ENCODE measurements at places on chromosomes 12 and 14.

- DNase-seq, result no peak
Measured at GRCh38 chr14:106185837-106186233, 659.5 kb downstream of the TMEM121 start.

DNA sequence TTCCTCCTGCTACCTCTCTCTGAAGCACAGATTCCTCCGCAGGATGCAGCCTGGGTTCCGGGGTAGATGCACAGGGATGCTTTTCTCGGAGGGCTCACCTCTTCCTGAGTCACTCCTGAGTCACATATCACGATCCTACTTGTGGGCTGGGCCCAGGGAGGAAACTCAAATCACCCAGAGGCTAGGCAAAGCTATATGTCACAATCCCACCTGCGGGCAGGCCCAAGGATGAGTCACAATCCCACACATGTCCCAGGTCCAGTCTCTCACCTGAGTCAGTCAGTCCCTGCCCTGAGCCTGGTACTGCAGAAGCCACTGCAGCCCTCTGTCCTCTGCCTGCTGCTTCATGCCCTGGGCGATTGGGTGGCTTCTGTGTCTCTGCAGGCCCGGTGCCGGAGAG lies 149.0 kb upstream of the GSC start:
- DNase-seq, result no peak

- no peak for DNase-seq
Measured at GRCh38 chr12:26971963-26972362, 33.7 kb downstream of the FGFR1OP2 start.

GRCh38 chr12:76614364-76614763 lies 54.8 kb upstream of the OSBPL8 start:
- no peak for DNase-seq

- DNase-seq, result no peak
Measured at GRCh38 chr12:98127854-98128253, 387.5 kb upstream of the TMPO start.

DNA sequence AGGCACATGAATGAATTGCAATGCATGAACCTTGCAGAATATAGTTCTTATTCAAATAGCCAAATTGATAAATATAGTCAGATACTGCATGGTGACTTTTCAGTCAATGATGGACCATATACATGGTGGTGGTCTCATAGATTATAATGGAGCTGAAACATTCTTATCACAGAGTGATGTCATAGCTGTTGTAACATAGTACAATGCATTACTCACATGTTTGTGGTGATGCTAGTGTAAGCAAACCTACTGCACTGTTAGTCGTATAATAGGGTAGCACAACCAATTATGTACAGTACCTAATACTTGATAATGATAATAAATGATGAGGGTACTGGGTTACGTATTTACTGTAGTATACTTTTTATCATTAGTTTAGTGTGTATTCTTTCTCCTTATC lies 280.3 kb downstream of the BCAT1 start:
- DNase-seq, result no peak

DNA sequence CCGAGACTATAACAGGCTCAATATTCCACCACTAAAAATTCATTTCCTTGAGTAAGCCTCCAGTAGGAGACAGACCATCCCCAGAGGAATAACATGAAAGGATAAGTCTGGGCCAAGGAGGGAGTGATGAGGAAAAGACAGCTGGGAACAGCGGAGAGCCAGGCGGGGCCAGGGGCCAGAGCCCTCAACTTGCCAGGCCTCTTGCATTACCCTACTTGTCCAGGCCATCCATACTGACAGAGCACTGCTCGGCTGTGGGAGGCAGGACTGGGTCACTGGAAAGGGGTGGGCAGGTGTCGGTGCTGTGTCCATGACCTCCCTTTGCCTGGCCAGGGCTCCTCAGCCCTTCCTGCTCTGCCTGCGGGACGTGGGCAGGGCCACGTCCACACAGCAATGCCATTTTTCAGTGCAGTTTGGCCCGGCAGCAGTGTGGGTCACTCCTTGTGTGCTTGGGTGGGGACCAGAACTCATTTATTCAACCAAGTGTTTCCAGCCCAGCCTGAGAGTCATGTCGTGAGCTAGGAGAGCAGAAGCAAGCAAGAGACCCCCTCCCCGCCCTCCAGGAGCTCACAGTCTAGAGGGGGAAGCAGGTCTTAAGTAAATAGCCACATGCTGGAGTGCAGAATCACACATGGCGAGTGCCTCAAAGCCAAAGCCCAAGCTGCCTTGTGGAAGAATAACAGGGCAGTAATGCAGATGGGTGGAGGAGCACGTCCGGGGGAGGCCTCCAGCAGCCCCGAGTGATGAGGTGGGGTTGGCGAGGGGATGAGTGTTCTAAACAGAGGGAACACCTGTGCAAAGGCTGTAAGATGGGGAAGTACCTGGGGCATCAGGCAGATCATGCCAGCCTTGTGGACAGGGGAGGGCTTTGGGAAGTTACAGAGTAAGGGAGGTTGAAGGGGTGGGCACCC lies 8.9 kb upstream of the FAIM2 start:
- DNase-seq, result no peak

DNA sequence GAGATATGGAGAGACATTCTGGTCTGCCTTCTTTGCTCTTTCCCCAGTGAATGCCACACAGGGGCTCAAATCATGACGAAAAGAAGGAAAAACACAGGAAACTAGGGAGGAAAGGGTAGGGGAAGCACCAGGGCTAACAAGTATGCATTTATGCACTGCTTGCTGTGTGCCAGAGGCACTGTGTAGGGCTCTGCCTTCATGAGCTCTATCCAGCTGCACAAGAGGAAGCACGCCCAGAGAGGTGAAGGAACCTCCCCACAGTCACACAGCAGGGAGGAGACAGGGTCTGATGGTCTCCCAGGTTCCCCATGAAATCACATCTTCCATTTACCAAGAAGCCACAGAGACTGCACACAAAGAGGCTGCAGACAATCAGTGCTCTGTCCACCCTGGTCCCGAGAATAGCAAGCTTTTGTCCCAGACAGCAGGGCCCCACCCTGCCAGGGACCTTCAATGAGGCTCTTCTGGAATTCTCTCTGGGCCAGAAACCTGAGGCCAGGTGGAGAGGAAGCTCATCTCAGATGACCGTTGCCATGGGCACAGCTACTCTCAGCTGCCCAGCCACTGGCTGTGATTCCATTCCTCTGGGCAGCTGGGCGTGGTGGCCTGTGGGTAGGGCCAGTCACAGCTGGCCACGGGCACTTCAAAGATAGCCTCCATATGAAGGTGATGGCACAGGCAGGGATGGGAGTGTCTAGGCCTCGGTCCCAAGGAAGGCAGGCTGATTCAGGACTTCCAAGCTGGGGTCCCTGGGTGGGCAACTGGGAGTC lies 7.3 kb upstream of the TRPV4 start:
- no peak for DNase-seq

DNA sequence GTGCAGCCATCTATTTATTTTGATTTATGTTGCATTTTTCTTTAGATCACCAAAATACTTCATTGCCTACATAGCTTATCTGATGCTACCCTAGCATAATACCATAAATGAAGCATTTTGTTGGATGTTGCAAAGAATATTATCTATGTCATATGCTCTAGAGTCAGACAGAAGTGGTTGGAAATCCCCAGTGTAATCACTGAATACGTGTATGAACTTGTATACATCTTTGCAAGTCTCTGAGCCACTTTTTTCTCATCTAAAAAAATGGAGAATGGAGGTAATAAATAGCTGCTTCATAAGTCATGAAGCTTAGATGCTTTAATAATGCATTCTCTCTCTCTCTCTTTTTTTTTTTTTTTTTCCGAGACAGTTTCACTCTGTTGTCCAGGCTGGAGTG lies 18.5 kb downstream of the EVL start:
- DNase-seq, result no peak

GRCh38 chr12:123250471-123251383 lies 17.5 kb downstream of the MTRFR start:
- DNase-seq, result no peak

GRCh38 chr12:64670919-64671639 lies 60.8 kb downstream of the RASSF3 start:
- DNase-seq, result no peak

- no peak for DNase-seq
Measured at GRCh38 chr12:132397934-132398385, 68.6 kb upstream of the GALNT9 start.

DNA sequence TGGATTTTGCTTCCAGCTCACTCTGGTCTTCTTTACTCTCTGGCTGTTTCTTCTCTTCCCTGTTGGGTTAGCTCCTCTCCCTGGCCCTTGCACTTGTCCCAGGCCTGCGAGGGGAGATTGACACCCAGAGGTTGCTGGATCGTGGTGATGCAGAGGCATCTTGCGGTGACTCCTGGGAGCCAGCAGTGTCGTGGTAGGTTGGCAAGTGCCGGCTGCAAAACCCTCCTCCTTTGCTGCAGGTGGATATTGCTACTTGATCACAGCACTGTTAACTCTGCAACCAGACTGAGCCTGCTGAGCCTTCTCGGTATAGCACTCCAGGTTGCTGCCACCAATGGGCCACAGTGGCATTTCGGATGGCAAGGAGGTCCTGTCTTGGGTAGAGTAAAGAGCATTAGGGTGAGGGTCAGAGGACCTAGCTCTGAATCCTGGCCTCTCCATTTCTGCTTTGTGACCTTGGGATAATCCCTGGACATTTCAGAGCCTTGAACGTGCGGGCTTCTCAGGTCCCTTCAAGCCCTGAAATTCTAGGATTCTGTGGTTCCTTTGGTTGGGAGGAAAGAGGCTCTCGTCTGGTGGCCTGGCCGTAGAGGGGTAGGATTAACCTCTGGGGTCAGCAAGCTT lies 87.4 kb downstream of the TSPAN9 start:
- no peak for DNase-seq

DNA sequence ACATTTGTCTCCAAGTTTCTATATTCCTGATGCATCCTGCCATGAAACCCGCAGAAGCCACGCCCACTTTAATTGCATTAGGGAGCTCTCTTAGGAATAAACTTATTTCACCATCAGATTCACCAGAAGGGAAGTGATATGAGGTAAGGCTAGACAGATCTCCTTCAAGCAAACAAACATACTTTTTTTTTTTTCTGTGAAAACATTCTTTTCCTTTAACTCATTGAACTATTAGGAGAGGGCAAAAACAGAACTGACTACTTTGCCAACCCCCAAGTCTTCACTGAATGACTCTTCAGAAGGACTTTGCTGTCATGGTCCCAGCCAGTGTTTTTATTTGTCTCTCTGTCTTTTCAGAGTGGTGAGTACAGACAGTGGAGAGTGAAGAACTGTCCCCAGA lies 48.4 kb downstream of the GTF2A1 start:
- DNase-seq, result no peak

DNA sequence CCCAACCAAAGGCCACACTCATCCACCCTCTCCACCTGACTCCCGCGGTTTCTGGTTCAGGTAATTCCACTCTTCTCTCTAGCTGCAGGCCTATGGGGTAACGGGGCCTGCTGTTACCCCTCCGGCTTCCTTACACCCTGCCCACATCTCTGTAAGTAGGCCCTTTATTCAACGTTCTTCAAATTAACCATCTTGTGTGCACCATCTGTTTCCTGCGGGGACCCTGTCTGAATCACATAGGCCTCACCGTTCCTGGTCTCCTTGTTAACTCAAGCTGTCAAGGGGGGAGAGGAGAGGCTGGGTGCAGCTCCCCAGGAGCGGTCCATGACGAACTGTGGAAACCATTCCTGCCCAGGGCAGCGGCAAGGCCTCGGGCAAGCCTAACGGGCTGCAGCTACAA lies 9.3 kb upstream of the DLK1 start:
- DNase-seq, result no peak

DNA sequence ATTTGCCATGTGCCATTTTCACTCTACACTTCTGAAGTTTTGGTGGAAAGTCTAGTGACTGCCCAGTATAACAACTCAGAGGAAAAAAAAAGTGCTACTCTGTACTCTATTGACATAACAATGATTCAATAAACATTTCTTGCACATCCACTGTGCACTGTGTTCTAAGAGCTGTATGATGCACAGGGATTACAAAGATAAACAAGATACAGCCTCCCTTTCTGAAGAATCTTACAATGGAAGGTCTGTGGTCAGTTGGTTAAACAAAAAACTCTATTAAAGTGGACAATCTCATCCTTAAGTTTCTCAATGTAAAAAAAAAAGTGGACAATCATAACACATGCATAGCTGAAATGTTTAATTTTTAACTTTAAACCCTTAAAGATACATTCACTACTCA lies 105.7 kb upstream of the RASSF8 start:
- DNase-seq, result no peak

- DNase-seq, result no peak
Measured at GRCh38 chr14:31457665-31458659, 656 bp upstream of the DTD2 start.

- no peak for DNase-seq
Measured at GRCh38 chr12:93031028-93031427, 101.9 kb upstream of the EEA1 start.

DNA sequence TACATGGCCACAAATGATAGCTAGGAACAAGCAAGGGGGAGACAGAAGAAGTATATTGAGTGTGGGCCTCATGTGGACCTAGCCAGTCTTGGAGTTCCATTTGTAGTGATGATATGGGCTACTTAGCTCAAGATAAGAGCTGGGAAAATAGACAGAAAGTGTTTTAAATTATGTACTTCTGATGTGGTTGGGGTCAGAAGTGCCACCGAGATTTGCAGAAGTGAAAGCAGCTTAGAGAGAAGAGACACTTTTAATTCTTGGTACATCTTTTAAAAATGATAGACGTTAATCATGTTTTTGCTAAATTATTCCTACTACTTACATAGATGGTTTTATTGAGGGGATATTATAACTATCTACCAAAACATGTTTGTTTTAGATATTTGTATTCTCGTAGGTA lies 198.3 kb upstream of the PDZRN4 start:
- DNase-seq, result no peak

DNA sequence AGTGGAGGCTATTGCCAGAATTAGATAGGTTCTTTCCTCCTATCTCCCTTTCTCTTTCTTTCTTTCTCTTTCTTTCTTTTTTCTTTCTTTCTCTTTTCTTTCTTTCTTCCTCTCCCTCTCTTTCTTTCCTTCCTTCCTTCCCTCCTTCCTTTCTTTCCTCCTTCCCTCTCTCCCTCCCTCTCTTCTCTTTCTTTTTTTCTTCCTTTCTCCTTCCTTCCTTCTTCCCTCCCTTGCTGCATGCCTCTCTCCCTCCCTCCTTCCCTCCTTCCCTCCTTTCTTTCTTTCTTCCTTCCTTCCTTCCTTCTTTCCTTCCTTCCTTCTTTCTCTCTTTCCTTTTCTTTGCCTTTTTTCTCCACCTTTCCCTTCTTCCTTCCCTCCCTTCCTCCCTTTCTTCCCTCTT lies 16.4 kb upstream of the MDGA2 start:
- no peak for DNase-seq

GRCh38 chr12:64983771-64984278 lies 137.3 kb downstream of the WIF1 start:
- DNase-seq, result no peak

DNA sequence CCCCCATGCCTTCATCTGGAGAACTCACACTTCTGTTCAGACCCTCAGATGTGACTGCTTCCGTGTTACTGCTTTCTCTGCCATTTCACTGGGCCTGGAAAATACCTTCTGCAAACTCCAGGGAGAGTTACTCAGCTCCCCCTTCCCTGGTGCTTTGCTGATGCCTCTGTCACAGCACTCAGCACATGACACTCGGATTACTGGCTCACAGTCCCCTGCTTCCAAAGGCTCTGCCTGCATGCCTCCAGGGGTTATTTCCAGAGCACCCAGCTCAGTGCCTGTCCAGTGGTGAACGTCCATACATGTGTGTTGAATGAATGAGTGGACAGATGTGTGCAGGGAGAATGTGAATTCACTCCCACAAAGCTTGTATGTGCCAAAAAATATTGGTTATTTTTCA lies 237.2 kb upstream of the FKBP4 start:
- DNase-seq, result no peak

GRCh38 chr12:116642683-116643082 lies 83.5 kb downstream of the MAP1LC3B2 start:
- no peak for DNase-seq

GRCh38 chr12:72267974-72268373 lies 4.2 kb upstream of the TRHDE start:
- DNase-seq, result no peak

Measured in fibroblast of skin of left quadriceps (primary cell).